ENCODE measurements at places on chromosomes 12 and 14.

GRCh38 chr12:8508910-8509841, 4.1 kb upstream of the CLEC4D start:
- no peak for DNase-seq

GRCh38 chr12:91053951-91054715, 3.7 kb downstream of the KERA start:
- no peak for DNase-seq

DNA sequence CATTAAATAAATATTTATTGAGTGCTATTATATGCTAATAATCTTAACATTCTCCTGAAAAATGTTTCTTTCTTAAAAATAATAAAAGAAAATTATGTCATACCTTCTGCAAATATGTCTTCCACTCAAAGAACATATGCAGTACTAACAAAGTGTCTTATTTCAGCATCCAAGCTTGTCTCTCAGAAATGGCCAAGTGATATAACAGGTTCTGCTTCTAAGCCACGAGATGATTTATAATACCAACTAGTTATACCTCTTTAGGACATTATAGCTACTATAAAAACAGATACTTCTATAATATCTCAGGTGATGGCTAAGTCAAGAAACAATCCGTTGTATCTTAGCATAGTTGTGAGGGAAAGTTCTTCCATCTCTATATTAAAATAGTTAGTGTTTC, 128.1 kb upstream of the ARID2 start:
- DNase-seq: no peak

DNA sequence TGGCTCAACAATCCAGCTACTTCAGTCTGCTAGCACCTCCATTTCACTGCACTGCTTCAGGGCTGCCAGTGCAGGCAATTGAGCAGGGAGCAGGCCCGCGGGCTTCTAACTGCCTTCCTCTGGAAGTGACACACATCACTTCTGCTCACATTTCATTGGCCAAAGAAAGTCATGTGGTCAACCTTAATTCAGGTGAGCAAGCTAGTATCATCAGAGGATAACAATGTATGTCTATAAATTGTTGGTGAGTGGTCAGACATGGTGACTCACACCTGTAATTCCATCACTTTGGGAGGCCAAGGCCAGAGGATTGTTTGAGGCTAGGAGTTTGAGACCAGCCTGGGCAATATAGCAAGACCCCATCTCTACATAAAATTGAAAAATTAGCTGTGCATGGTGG, 22.3 kb upstream of the CHGA start:
- no peak for DNase-seq

DNA sequence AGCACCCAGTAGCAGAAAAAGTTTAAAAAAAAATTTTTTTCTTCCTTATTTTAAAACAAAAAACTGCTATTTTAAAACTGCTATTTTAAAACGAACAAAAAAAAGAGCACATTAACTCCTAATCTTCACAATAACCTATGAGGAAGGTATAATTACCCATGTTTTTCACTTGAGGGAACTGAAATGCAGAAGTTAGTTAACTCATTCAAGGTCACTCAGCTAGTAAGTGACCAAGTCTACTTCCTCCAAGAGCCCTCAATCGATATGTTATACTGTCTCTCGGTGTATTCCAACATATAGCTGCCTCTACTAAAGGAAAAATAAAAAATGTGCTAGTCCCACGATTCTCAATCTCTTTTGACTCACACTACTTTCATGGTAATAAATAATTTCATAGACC, 7.8 kb downstream of the RPAP3 start:
- DNase-seq: no peak

DNA sequence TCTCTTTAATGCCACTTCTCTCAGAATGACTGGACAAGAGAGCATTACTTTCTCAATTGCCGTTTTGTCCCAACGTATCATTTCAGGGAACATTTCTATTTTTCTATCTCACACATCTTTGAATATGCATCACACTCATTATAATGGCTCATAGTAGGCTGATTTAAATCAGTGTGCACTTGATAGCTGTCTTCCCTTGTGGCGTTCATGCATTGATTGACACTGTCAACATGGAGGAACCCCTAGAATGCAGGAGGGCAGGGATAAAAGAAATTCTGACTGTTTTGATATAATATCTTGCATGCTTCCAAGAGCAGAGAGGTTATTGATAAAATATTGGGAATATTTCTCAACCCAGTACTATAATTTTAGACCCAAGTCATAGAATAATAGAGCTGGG, 1528.9 kb upstream of the FLRT2 start:
- DNase-seq: no peak

- no peak for DNase-seq
Measured at GRCh38 chr12:120350576-120351350, 18.2 kb downstream of the MSI1 start.

GRCh38 chr14:62076825-62077605, 314.8 kb downstream of the SNAPC1 start:
- DNase-seq: no peak

DNA sequence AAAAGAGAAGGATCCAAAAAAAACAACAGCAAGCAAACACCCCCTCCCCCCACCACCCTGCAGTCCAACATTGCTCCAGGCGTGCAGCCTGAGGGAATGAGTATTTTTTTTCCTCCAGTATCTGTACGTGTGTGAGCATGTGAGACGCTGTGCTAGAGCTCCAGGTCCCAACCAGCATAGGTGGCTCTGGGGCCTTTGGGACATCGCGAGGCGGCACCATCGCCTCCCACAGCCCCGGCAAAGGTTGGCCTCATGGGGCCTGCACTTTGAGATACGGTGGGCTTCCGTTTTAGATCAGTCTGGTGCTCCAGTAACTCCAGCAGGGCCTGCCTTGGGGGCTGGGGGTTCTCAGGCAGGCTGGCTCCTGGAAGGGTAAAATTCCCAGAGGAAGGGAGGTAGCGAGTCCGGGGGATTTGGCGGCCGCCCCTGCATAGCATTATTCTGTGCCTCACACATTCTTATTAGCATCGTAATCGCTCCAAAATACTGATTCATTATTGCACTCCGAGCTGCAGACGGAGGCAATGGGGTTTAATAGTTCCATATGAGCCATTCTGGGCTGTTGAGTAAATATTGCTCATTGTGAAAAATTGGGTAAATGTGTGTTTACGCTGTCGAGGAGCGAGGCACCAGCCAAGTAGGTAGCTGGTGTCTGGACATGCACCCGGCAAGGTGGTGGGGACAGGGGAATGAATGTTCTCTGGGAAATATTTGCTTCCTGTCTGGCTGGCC, 143.1 kb upstream of the MYL2 start:
- no peak for DNase-seq

GRCh38 chr12:1660304-1661187, 30.3 kb upstream of the ADIPOR2 start:
- DNase-seq: peak; percentile 10

GRCh38 chr12:96134200-96134599, 60.0 kb upstream of the ELK3 start:
- DNase-seq: no peak

DNA sequence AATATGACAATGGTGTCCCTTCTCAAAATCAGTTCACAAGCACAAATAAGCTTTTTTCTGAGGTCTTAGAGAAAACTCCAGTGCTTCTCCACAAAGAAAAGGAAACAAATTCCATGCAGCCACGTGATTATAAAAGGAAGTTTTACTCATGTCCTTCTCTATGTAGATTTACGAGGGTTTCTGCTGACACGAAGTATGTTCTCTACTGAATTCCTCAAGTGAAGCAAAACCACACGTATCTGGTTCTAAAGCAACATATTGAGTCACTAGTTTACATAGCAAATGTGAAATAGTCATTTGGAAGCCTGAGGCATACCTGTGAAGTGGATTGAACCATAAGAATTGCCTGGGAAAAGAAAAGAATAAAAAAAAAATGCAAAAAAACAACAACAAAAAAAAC, 31.9 kb downstream of the BMP4 start:
- no peak for DNase-seq

DNA sequence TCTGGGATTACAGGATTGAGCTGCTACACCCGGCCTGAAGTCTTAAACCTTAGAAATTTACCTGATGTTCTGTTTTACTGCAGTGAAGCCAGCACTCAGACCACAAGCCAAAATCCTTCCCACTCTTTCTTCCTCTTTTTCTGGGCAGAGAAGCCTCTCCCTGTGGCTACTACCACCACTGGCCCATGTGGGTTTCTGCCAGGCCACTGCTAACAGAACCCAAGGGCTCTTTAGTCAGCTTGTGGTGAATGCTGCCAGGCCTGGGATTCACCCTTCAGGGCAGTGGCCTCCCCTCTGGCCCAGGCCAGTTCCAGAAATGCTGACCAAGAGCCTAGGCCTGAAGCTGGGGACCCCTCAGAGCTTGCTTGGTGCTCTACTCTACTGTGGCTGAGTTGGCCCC, 35.3 kb downstream of the GAS2L3 start:
- DNase-seq: no peak

DNA sequence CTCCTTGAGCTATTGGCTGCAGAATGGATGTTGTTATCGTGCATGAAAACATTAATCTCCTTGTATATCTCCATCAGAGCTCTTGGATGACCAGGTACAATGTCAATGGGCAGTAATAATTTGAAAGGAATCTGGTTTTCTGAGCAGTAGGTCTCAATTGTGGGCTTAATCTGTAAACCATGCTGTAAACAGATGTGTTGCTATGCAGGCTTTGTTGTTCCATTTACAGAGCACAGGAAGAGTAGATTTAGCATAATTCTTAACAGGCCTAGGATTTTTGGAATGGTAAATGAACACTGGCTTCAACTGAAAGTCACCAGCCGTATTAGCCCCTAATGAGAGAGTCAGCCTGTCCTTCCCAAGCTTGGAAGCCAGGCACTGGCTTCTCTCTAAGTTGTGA, 50.4 kb downstream of the ATG14 start:
- no peak for DNase-seq

GRCh38 chr14:31118892-31119291, 88.7 kb downstream of the HECTD1 start:
- DNase-seq: no peak

GRCh38 chr12:12684375-12685106, 11.4 kb downstream of the GPR19 start:
- DNase-seq: no peak

- peak; percentile 41 for DNase-seq
Measured at GRCh38 chr12:57001448-57001906, 4.9 kb downstream of the ZBTB39 start.

DNA sequence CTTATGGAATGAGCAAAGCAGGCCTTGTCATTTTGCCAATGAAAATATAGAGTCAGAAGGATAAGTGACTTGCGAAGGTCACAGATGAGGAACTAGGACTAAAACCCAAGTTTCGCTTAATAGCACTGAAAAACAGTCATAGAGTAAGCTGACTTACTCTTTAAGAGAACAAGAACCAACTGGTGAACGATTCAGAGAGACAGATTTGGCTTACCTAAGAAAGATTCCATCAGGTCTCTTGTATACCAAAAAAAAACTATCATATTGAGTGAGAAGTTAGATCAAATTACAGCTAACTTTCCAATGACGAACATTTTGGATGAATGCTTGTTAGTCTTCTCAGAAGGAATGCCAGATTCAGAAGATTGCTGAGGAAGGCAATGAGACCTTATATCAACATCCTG, 74.2 kb downstream of the ZFC3H1 start:
- no peak for DNase-seq

- no peak for DNase-seq
Measured at GRCh38 chr12:104576980-104577580, 120.3 kb downstream of the CHST11 start.

DNA sequence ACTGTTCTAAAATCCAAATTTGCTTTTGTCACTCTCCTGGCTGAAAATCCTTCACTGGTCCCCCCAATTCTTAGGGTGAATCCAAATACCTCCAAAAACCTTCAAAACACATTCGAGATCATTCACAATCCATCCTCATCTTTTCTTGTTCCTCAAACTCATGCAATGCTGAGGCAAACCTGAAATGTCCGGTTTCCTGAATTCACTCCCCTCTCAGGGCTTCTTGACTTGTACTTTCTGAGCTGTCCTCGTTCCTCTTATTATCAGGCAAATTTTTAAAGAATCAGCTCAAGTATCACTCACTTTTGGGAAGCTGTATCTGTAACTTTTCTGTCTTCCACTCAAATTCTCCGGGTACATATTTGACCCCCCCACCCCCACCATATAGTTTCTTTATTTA, 84.9 kb upstream of the DUSP6 start:
- no peak for DNase-seq

DNA sequence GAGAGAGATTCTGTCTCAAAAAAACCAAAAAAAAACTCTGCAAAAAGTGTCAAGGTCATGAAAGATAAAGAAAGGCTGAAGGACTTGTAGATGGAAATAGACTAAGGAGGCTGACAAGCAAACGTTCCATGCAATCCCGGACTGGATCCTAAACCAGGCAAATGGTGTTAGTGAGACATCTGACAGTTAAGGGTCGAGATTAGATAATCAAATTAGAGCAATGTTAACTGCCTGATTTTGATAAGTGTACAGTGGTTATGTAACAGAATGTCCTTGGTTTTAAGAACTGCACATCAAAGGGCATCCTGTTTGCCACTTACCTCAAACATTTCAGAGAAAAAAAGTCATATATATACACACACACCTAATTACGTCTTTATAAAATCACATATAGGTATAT, 3.5 kb upstream of the RAN start:
- no peak for DNase-seq

GRCh38 chr12:123363740-123364531, 711 bp downstream of the SBNO1 start:
- peak; percentile 3 for DNase-seq

- no peak for DNase-seq
Measured at GRCh38 chr12:47829584-47829983, 9.9 kb upstream of the HDAC7 start.

GRCh38 chr12:97142737-97143410, 235.8 kb downstream of the NEDD1 start:
- no peak for DNase-seq

GRCh38 chr12:108076556-108076955, 52.5 kb upstream of the WSCD2 start:
- DNase-seq: no peak

- no peak for DNase-seq
Measured at GRCh38 chr12:7853557-7853956, 19.2 kb downstream of the SLC2A14 start.

- DNase-seq: no peak
Measured at GRCh38 chr14:64244279-64244678, 49.9 kb downstream of the ESR2 start.

GRCh38 chr12:49288922-49289555, 5.9 kb upstream of the PRPH start:
- DNase-seq: no peak

GRCh38 chr12:129203456-129203855, 350.2 kb downstream of the GLT1D1 start:
- no peak for DNase-seq
